ENCODE measurements at places on chromosomes 12 and 14.
A peak's percentile ranks its signal among the peaks of the same experiment; 100 is the strongest.

- DNase-seq, result no peak
Measured at GRCh38 chr12:468671-469389, 9.1 kb downstream of the B4GALNT3 start.

DNA sequence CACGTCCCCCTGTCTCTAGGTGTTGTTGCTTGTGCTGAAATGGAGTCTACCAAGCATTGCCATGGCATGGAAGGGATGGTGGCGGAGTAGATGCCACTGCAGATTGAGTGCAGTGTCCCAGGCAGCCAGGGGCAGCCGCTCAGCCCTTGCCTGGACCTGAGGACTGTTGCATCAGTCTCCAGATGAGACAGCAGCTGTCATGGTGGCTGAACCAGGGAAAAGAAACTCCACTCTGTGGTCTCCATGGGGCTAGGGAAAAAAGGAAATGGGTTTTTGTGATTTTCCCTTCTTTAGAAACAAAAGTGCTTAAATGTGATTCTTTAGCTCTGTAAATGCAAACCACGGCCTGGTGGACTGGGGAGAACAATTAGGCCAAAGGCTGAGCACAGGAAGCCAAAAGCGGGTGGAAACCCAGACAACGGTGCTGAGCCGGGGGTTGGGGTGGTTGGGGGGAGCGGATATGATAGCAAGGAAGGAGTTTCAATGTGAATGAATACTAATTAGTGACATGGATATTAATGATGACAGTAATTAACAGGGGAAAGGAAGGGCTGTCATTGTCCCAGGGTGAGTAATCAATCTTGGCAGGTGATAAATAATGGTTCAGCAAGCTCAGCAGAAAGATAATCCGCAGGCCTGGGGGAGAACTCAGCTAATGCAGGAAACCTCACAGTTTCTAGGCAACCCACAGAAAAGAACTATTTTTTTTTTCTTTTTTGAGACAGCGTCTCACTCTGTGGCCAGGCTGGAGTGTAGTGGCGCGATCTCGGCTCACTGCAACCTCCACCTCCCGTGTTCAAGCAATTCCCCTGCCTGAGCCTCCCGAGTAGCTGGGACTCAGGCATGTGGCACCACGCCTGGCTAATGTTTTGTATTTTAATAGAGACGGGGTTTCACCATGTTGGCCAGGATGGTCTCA, 442.6 kb downstream of the DPF3 start:
- peak; percentile 49 for DNase-seq

DNA sequence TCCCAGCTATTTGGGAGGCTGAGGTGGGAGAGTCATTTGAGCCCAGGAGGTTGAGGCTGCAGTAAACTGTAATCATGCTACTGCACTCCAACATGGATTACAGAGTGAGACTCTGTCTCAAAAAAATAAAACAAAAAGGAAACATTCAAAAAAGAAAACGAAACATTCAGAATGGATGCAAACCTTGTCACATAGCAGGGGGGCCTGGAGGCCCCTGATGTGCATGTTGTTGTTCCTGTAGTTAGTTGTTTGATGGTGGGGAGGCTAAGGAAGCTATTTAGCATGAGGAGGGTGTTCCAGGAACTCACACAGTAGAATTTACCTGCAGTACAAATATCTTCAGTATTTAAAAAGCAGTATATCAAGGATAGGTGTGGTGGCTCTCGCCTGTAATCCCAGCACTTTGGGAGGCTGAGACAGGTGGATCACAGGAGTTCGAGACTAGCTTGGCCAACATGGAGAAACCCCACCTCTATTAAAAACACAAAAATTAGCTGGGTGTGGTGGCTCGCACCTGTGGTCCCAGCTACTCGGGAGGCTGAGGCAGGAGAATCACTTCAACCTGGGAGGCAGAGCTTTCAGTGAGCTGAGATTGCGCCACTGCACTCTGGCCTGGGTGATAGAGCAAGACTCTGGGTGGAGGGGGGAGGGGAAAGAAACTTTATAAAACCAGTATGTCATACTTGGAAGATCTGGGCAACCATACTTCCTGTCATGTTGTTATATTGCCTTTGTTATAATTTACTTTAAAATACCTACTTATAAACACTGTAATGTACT, 17.6 kb upstream of the AEBP2 start:
- DNase-seq, result no peak

GRCh38 chr12:49366652-49367380, 446 bp upstream of the SPATS2 start:
- peak; percentile 90 for DNase-seq

DNA sequence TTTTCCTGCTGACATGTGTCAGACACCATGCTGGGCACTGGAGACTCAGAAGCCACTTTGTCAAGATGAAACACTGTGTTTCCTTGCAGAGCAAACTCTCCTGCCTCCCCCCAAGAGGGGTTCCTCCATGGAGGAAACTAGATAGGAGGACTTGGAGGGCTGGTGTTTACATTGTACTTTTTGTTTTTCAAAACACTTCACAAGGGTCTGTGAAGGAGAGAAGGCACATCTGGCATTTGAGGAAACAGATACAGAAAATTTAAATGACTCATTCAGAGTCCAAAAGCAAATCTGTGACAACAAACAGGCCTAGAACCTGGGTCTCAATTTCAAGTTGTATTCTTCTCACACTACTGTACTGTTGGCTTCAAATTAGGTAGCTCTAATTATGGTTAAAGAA, 6.7 kb upstream of the CDKL1 start:
- DNase-seq, result no peak

DNA sequence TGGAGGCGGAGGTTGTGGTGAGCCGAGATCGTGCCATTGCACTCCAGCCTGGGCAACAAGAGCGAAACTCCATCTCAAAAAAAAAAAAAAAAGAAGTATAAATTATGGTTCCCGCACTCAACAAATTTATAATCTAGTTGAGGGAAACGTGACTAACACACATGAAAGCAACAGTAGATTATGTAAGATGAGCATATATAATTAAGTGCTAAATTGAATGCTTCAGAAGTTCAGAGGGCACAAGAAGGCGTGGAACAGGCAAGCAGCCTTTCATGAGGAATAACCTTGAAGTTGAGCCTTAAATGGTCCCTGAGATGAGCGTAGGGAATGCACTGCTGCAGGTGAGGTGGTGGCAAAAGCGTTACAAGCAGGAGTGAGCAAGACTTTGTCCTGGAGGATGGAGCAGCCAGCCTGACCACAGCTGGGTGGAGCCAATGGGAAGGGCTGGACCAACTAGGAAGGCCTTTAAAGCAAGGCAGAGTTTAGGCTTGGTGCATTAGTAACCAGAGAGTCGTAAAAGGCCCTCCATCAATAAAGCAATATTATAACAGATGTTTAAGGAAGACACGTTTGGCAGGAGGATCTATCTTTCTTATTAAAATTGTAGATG, 30.6 kb upstream of the TUBA1A start:
- DNase-seq, result no peak

DNA sequence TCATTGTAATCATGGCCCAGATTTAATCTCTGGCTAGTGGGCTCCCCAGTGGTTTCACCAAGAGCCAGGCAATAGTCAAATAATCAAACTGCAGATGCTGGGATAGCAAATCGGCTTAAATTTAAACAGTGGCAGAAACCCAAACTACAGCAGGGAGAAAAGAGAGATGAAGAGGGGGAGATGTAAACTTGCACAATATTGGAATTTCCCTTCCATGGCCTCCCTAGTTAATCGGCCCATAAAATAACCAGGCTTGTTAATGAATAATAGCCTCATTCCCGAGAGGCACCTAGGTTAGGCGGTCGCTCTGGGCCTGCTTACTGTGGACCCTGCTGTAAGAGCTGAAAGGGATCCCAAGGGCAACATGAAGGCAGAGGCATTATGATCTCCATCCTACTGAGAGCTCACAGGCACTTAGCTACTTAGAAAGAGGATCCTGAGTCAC, 116.2 kb downstream of the NUAK1 start:
- DNase-seq, result no peak

DNA sequence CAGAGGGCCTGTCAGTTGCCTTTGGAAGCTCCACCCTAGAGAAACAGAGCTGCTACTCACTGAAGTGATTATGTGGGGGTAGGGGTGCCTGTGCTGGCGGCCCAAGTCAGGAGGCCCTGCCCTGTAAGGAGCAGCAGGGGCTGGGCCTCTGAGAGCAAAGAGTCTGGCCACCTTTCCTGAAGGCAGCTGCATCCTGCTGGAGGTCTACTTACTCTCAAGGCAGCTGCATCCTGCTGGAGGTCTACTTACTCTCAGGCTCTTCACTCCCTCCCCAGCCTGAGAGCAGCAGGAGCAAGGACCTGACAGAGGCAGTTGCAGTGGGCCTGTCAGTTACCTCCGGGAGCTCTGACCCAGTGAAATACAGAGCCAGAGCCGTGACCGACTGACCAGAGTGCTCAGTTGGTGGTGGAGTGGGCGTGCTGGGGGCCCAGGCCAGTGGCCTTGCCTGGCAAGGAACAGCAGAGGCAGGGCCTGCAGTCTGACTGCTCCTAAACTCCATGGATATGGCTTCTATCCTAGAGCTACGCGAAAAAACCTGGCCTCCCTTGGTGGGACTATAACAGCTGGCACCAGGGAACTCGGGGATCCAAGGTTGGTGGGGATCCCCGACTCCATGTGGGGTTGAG, 32.3 kb downstream of the RAD51B start:
- no peak for DNase-seq

DNA sequence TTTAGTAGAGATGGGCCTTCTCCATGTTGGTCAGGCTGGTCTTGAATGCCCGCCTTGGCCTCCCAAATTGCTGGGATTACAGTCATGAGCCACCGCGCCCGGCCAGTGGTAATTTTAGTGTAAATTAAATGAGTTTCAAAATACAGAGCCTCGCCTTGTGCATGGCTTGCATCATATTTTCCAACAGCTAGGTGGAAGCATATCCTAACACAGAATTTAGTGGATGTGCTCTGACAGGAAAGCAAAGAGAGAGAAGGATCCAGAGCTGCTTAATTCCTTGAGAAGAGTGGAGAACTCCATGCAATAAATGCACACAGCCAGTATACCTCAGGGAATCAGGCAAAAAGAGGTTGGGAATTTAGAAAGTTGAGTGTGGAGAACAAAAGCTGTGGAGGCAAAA, 2.5 kb downstream of the OR6C2 start:
- DNase-seq, result no peak

DNA sequence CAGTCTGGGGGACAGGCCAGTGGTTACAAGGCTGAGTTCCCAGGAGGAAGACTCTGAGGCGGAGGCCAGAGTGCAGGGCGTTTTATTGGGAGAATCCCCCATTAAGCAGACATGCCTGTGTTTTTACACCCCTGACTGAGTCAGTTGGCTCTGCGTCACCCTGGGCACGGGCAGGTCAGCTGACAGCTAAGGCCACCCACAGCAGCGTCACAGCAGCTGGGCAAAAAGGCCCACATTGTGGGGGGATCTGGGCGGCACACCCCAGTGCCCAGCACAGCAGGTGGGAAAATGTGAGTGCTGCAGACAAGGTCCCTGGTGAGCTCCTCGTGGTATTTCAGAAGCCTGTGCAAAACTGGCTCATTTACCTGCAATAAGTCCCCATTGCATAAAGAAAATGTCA, 184.7 kb downstream of the AACS start:
- DNase-seq, result no peak

- no peak for DNase-seq
Measured at GRCh38 chr14:22977434-22977683, 5.0 kb downstream of the AJUBA start.

- DNase-seq, result no peak
Measured at GRCh38 chr14:63773504-63773903, 45.6 kb upstream of the SGPP1 start.

DNA sequence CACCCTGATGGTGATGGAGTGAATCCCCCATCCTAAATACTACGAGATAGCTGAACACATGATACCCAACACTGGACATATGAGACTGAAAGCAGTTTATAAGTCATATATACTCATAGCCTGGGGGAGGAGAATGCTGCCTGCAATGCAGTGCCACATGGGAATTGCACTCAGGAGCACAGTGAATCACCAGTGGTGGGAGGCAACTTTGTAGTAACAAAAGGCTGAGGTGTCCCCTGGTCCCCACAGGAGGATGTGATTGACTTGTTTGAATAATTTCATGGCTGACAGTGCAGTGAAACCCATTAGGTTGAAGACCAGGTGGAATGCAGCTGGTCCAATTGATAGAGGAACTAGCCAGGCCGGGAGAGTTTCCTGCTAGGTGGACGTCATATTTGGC, 20.2 kb downstream of the CCDC38 start:
- DNase-seq, result no peak

DNA sequence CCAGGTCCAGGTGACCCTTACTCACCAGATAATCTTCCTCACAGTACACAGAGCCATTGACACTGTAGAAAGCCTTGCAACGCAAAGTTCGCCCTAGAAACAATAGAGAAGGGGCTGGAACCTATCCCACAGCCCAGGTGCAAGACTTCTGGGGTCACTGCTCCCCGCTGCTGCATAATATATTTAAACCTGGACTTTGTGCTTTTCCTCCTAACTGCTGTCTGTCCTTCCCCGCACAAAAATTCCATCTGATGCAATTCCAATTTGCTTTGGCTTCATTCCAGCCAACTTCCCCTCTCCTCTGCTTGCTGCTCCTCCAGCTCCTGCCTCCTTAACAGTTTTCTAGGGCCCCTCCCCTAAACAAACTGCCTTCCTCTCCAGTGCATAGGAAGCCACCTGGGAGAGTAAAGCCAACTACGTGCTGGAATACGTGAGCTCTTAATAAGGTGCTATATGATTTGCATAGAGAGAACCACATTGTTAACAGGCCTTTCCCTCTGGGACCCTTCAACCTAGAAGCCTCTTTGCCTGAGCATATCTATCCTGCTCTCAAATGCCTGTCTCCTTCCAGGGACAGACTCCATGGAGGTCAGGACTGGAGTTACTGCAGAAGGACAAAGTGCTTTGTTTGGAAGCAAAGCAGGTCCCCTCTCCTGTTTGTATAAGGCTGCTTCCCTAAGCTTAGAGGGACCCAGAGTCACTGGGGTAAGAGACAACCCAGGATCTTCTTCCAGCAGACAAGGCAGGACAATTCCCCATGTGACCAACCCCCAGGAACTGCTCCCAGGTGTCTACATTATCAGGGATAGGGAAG, 5.5 kb downstream of the AJUBA start:
- no peak for DNase-seq

GRCh38 chr12:56154818-56155217, 2.4 kb downstream of the MYL6B start:
- no peak for DNase-seq

DNA sequence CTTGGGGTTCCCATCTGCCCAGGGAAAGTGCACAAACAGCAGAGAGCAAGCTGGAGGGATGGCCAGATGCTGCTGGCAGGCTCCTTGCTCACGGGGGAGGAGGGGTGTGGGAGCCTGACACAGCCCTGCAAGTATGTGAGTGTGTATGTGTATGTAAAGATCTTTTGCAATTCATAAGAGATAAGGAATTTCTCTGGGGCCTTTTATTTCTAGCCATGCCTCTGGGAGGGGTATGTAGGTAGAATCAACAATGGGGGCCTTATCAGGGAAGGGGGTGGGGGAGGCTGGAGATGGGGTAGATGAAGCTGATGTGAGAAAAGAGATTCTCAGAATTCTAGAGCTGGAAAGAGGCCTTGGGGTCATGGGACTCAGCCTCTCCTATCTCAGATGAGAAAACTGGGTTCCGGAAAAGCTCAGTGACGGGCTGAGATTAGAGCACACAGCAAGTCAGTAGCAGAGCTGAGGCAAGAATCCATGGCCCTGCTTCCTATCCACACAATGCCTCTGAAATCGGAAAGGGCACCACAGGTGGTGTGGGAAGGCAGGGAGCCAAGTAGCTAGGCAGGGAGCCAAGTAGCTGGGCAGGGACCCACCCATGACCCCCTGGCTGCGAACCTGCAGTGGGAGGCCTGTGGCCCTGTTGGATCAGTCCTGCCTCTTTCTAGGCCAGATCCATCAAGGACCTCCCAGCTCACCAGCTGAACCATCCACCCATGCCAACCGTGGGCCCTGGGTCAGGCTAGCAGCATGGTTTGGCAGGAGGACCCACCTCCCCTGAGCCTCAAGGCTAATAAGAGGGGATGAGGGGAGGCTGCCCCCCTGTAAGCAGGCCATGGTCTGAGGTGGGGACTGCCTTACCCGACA, 54.7 kb downstream of the PLEKHG3 start:
- no peak for DNase-seq

All from stimulated activated CD8-positive, alpha-beta memory T cell treated with anti-CD3 and anti-CD28 coated beads, Interleukin-4, amount 100 ng/mL, for 48 hours (primary cell).